ACHN (cell line): ENCODE measurements at places on chromosomes 13 and 19.

DNA sequence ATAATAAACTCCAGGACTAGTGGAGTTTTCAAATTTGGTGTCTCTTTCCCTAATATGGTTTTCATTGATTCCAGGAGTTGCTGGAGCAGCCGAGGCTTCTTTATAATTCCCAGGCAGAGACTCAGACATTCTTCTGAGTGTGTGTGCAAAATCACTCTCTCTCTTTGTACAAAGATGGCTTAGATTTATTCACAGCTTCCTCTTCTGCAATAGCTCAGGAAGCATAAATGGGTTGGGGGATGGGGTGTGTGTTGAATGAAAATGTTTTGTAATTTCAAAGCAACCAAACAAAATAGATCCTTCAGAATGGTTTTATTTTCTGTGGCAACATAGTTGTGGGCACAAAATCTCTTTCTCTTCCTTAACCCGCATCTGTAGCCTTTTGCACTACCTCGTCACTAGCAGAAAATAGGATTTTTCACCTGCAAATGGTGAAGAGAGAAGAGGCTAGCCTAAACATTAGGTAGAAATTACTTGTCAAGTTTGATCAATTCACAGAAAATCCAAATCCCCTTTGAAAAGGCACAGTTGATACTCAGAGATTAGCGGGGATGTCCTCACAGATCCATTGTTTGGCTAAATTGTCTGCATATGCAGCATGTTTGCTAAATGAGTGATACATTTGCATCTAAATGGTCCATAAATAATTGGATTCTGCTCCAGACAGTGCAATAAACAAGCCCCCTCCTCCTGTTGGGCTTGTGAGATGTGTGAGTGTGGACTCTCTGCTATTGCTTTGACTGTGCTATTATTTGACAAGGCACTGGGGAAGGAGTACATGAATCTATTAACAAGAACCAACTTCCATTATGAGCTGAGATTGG, 66.7 kb downstream of the CBY2 start:
- DNase-seq = no peak

- no peak for DNase-seq
Measured at GRCh38 chr13:33172400-33172799, 113.2 kb downstream of the STARD13 start.

DNA sequence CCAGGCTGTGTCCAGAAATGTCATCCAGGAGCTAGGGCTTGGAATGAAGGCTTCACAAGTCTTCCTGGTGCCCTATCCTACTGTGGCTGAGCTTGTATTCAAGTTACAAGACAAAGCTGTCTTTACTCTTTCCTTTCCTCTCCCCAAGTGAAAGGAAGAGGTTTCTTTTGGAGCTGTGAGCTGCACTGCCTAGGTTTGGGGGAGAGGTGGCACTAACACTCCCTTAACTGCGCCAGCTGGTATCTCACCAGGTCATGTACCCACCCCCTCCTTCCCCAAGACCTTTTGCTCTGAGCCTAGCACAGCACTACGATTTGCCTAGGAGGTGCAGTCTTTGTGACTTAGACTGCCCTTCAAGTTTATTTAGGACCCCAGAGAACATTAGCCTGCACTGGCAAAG, 2053.6 kb upstream of the PRR20A start:
- no peak for DNase-seq

- no peak for DNase-seq
Measured at GRCh38 chr19:48480558-48481500, 11.7 kb downstream of the CYTH2 start.

DNA sequence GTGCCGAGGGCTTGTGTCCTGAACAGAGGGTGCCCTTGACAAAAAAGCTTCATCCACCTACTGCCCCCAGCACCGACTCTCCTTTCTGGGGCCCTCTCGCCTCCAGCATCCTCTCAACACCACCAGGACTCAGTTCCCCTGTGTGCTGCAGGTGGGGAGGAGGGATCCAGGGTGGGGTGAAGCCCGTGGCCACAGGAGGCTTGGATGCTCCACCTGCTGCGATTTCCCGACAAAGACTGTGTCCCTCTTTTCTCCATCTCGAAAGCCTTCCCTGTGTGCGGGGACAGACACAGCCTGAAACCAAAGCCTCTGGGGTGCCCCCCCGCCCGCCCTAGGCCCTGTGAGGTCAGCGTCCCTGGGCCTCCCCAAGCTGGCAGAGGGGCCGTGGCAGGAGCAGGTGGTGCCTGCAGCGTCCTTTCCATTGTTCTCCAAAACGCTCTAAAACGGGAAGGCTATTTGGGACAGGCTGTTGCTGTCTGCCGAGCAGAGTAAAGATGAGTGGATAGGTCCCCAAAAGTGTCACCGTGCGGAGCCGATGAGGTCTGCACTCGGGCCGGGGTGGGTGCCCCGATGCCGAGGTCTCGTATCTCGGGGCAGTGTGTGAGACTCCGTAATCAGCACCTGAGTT, 185.7 kb downstream of the PTPRS start:
- DNase-seq = no peak

- DNase-seq = no peak
Measured at GRCh38 chr19:54324071-54324470, 11.1 kb upstream of the LILRA5 start.

- DNase-seq = no peak
Measured at GRCh38 chr19:50500753-50501151, 10.2 kb downstream of the JOSD2 start.

- no peak for DNase-seq
Measured at GRCh38 chr19:44757057-44757734, 8.7 kb downstream of the BCL3 start.

DNA sequence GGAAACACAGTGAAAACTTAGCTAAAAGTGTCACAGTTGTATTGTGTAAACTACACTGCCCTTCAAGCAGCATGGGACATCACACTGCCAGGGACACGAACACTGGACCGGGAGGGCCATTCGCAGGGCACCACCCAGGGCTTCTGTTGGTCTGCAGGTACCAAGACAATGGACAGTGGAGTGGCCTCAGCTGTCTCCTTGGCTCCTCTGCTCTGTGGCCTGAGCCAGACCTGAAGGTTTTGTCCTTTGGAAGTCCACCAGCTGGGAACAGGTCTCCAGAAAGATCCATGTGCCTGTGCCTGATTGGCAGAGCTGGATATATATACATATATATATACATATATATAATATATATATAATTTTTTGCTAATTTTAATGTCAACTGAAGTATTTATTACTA, 149.8 kb downstream of the ZNF536 start:
- no peak for DNase-seq

- DNase-seq = no peak
Measured at GRCh38 chr19:42508892-42509444, 19.3 kb downstream of the CEACAM1 start.

GRCh38 chr19:18429717-18430416, 8.1 kb downstream of the ISYNA1 start:
- DNase-seq = no peak

- no peak for DNase-seq
Measured at GRCh38 chr19:29676586-29676985, 11.3 kb downstream of the PLEKHF1 start.

DNA sequence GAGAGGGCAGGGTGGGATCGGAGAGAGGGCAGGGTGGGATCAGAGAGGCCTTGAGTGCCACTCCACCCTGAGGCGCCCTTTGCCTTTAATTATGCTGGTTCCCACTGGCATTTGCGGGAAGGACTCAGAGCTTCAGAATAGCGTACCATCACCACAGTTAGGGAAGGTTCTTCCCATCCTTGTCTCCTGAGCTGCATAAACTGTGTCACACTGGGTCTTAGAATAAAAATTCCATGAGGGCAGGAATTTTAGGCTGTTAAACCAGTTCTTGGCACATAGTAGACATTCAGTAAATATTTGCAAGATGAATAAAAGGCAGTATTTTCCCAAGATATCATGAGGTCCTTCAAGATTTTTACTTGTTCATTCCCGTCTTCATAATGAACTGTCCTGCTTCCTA, 24.4 kb downstream of the PPP2R1A start:
- no peak for DNase-seq

GRCh38 chr19:41014643-41015042, 23.6 kb downstream of the CYP2B6 start:
- DNase-seq = no peak

- no peak for DNase-seq
Measured at GRCh38 chr13:72850959-72851677, 69.2 kb downstream of the PIBF1 start.

DNA sequence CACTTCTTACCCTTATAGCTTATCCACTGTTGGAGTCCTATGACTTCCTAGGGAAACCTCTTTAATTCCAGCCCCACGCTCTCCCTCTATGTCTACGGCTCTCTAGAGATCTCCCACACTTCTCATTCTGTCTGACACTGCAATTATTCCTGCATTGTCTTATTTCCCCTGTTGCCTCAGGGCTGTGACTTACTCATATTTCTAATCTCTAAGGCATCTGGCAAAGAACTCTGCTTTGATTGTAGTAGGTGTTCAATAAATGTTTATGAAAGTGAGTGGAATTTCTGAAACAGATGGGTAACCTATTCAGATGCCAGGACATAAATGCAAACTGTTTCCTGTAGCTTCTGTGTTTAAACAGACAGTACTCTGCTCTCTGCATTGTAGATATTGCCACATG, 102.4 kb upstream of the SERTM1 start:
- no peak for DNase-seq

DNA sequence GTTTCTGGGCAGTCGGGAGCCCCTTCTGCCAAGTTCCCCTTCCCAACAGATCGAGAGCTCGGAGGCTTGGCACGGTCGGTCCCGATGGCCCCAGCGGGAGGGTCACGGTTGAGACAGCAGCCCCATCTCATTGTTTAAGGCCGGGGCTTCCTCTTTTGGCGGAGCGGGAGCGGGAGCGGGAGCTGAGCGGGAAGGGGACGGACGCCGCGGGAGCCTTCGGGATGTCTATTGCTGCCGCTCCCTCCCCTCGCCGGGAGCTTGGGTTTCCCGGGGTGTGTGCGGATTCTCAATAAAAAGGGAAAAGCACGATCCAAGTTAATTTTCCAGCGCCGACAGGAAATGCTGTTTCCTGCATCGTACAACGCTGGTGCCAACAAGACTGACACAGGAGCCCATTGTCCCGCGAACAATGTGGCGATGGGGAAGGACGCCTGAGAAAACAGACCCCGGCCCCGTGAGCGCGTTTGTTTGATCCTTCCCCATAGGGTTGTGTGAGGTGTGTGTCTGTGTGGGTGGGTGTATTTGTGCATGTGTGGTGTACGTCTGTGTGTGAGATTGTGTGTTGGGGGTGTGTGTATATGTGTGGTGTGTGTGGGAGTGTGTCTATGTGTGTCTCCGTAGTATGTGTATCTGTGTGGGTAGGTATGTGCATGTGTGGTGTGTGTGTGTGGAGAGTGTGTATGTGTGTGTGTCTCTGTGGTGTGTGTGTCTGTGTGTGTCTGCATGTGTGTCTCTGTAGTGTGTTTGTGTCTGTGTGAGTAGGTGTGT, 36.3 kb upstream of the FLT1 start:
- DNase-seq = peak; percentile 19

- DNase-seq = no peak
Measured at GRCh38 chr19:16433986-16434385, 37.8 kb downstream of the EPS15L1 start.

DNA sequence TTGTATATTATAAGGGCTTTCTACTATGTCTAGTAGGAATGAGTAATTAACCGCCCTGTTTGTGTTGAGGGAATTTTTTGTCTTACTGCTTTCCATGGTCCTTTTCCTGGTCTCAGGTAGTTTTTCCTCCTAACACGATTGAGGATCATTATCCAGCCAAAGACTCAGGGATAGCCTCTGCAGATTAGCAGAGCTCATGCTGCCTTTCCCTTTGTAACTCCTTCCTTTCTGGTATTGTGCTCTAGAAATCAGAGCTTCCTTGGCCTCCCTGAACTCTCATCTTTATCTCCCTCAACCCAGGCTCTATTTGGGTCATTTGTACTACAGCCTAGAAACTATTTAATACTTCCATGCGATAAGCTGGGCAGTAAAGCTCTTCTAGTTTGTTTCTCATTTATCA, 142.1 kb downstream of the PDS5B start:
- no peak for DNase-seq

GRCh38 chr19:40802300-40803169, 3.5 kb downstream of the EGLN2 start:
- DNase-seq = no peak

GRCh38 chr19:11881151-11881800, 6.3 kb upstream of the ZNF69 start:
- DNase-seq = peak; percentile 11

DNA sequence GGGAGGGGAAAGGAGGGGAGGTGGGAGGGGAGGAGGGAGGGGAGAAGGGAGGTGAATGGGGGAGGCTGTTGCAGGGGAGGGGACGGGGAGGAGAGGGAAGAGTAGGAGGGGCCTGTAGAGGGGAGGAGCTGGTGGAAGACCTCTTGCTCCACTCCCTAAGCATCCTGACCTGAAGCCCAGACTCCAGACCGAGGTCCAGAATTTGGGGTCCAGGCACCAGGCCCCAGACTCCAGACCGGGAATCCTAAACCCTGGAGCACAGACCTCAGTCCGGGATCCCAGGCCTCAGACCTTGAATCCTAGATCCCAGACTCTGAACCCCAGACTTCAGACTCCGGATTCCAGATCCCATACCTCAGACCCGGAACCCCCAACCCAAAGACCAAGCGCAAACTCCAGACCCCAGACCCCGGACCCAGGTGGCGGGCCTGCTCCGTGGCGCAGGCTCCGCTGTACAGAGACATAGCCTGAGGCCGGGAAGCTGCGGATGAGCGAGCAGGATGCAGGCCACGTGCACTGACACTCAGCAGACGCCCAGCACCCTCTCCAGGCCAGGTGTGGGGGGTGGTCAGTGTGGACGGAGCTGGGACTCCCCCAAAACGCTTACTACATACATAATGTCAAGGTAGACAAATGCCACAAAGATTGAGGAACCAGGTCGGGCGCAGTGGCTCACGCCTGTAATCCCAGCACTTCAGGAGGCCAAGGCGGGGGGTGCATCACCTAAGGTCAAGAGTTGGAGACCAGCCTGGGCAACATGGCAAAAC, 710 bp upstream of the BTBD2 start:
- peak; percentile 76 for DNase-seq

- no peak for DNase-seq
Measured at GRCh38 chr13:22703601-22704209, 477.1 kb upstream of the SGCG start.

DNA sequence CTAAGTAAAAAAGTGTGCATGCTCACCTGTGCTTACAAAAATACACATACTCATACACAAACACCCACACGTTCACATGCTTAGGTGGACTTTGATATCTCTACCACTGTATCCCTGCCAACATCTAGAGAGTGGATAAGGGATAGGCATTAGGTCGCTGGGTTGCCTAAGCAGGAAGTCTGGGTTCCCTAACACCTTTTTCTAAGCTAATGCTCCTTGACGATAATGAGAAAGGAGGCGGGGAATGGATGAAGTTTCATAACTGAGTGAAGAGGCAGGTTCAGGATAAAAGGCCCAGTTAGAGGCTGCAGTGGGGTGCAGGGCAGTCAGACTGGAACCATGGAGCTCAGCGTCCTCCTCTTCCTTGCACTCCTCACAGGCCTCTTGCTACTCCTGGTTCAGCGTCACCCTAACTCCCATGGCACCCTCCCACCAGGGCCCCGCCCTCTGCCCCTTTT, 41.9 kb upstream of the CYP2A7 start:
- DNase-seq = no peak

GRCh38 chr13:109374609-109375200, 411.7 kb downstream of the IRS2 start:
- DNase-seq = no peak

- DNase-seq = no peak
Measured at GRCh38 chr19:14694641-14695266, 4.9 kb downstream of the ZNF333 start.

GRCh38 chr13:46679369-46680120, 117.4 kb downstream of the ESD start:
- DNase-seq = peak; percentile 77

- peak; percentile 40 for DNase-seq
Measured at GRCh38 chr19:1567116-1567847, 843 bp downstream of the MEX3D start.

GRCh38 chr19:4541114-4541805, 1.4 kb upstream of the LRG1 start:
- DNase-seq = no peak

- DNase-seq = no peak
Measured at GRCh38 chr19:50340331-50340730, 11.2 kb upstream of the KCNC3 start.
